ENCODE measurements at places on chromosomes 3 and 15.

DNA sequence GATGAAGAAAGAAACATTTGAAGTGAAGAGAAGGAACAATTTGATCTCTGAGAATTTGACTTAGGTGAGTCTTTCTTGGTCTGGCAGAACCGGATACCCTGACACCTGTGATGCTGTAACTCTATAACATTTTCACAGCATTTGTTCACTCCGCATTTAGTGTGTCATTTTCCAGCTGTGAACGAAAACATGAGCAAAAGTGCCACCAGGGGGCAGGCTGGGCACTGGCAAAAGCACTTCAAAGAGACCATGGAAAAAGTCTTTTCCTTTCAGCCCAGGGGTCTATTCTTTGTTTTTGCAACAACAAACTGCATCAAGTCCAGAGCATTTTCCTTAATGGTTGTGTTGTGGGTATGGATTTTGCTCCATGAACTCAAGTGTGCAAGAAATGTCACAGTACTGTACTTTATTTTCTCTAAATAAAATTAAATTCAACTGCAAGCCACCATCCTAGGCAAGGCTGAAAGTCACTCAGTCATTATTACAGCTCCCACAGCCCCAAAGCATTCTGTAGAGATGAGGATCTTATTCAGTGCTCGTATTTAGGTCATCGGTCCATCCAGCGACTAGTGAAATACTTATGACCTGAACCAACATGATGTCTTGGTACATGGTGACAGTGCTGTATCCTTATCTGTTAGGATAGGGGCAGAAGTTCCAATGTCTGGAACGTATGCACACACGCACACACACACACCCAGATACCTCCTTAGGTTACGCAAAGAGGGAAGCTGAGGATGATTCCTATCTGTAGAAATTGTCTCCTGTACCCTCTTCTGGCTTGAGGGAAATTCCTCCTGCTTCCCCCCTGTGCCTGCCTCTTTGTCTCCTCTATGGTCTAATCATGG is 125.5 kb downstream of the GADL1 start:
- peak; percentile 39 for DNase-seq

- DNase-seq: no peak
Observed at GRCh38 chr15:79372428-79372827, 59.7 kb upstream of the MINAR1 start.

- no peak for DNase-seq
Observed at GRCh38 chr15:92915766-92916435, 15.8 kb downstream of the CHD2 start.

DNA sequence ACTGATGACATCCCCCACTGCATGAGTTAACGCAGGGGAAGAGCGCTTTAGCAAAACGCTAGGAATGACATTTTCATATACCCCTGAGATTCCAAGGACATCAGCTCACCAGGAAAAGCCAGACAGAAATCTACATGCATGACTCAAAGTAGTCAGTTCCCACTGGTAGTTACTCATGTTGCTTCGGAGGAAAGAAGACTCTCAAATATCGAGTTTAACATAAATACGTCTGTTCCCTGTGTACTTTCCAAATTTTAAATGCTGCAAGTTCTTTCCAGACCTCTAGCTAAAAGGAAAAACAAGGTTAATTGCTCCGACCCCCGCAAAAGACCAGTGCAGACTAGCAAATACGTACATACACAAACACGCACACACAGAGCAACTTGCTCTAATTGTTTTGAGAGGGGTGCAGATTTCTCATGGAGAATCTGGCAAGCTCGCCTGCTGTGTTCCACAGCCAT is 115.4 kb upstream of the PRICKLE2 start:
- DNase-seq: no peak

GRCh38 chr3:99708207-99708745 is 69.9 kb downstream of the COL8A1 start:
- DNase-seq: no peak

- DNase-seq: no peak
Observed at GRCh38 chr3:133896002-133896761, 500 bp upstream of the RAB6B start.

- DNase-seq: no peak
Observed at GRCh38 chr3:131038326-131038725, 11.6 kb downstream of the NEK11 start.

- DNase-seq: no peak
Observed at GRCh38 chr15:68341760-68342725, 64.5 kb downstream of the FEM1B start.

DNA sequence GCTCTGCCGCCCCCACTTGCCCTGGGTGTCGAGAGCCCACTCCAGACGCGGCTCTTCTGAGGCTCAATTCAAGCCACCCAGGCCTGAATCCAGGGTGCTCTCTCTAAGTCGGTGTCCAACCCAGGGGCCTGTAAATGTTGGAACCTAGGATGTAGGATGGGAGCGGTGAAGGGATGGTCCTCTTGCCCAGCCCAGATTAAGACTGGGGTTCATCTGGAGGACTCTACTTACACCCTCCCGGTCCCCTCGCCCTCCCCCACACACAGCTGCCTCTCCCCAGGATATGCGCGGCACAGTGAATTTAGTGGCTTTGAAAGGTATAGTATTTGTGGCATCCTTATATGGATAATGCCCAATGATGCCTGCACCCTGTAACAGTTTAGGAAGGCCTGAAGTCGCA is 822 bp upstream of the FBN1 start:
- no peak for DNase-seq

DNA sequence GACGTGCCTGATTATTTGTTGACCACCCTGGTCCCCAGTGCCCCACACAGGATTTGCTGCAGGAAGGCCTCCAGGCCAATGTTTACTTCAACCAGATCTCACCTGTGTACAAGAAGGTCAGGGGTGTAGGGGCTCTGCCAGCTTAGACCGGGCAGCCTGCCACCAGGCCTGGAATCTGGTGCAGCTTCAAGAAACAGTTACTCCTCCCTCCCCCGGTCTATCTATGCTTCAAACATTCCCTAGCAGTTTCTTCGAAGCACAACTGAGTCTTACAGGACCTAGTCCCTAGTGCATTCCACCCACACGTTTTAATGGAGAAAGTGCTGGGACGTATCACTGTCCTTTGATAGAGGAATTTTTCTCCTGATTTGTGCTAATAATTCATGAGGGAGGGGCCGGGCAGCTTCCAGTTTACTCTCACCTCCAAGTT is 8.0 kb downstream of the SH3BP5 start:
- no peak for DNase-seq

DNA sequence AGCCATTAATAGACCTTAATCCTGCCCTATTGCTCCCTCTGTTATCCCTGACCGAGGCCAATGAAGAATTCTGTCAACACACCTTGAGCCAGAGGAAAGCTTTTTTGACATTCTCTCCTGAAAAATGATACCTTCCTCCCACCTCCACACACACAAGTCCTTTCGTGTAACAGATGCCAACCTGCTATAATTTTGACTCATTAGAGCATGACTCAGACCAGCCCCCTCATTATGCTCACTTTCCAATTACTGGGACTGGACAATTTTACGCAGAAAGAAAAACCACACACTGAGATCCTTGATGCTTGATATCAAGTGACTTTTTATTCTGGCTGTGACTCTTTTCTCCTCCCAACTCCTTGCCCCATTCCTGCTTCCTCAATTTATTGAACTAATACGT is 50.9 kb downstream of the LSAMP start:
- no peak for DNase-seq

- DNase-seq: no peak
Observed at GRCh38 chr3:171874251-171874681, 31.1 kb downstream of the TMEM212 start.

DNA sequence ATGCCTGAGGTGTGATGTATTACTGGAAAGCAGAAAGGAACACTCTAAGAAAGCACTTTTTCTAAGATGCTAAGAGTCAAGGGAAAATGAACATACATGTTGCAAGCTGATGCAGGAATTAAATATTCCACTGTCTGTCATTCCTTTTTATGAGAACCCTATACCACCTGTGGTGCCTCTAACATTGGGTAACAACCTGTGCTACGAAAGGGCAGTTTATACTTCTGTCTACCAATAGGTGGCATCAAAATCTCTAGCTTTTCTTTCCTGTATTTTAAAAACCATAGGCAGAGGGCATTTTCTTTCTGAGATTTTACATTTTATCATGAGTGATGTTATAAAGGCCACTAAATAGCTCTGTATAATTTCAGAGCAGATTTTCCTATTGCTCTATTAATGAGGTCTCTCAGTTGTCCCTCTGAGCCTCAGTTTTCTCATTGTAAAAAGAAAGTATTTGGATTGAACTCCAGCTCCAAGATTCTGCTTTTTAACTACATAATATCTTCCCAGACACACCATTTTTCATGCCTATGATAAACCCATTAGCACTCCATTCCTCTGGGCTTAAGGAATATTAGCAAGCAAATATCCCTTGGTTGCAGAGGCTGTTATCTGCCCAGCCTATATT is 3.5 kb upstream of the CPNE4 start:
- no peak for DNase-seq

DNA sequence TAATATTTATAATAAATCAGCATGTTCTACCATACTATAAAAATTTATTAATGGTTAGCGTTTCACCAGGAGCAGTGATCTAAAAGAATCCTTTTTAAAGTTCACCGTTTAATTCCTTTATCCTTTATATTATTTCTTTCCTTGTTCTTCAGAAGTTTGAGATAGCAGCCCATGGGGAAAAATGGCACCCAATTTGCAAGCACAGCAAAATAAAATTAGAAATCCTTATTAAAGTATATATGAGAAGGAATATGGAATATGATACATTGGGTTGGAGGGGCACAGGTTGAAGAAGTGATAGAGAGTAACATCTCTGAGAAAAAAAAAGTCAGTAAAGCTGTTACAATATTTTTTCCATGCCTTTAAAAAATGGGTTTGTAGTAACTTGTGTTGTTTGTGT is 892.0 kb downstream of the NAALADL2 start:
- no peak for DNase-seq

Measured in stimulated activated CD8-positive, alpha-beta memory T cell treated with anti-CD3 and anti-CD28 coated beads, Interleukin-15, amount 100 ng/mL, for 4 hours (primary cell).